ENCODE measurements at places on chromosomes 12 and 14.

GRCh38 chr12:72297666-72298065 lies 25.5 kb downstream of the TRHDE start:
- no peak for DNase-seq

GRCh38 chr12:93181409-93181965 lies 196.2 kb upstream of the NUDT4 start:
- no peak for DNase-seq

GRCh38 chr12:95231190-95231589 lies 13.6 kb downstream of the VEZT start:
- DNase-seq: no peak

- DNase-seq: no peak
Measured at GRCh38 chr12:13052421-13052820, 8.2 kb downstream of the FAM234B start.

- no peak for DNase-seq
Measured at GRCh38 chr12:1776170-1776921, 44.0 kb upstream of the LRTM2 start.

GRCh38 chr12:92927055-92927435 lies 2.0 kb downstream of the EEA1 start:
- no peak for DNase-seq

- no peak for DNase-seq
Measured at GRCh38 chr12:92988622-92989130, 59.6 kb upstream of the EEA1 start.

DNA sequence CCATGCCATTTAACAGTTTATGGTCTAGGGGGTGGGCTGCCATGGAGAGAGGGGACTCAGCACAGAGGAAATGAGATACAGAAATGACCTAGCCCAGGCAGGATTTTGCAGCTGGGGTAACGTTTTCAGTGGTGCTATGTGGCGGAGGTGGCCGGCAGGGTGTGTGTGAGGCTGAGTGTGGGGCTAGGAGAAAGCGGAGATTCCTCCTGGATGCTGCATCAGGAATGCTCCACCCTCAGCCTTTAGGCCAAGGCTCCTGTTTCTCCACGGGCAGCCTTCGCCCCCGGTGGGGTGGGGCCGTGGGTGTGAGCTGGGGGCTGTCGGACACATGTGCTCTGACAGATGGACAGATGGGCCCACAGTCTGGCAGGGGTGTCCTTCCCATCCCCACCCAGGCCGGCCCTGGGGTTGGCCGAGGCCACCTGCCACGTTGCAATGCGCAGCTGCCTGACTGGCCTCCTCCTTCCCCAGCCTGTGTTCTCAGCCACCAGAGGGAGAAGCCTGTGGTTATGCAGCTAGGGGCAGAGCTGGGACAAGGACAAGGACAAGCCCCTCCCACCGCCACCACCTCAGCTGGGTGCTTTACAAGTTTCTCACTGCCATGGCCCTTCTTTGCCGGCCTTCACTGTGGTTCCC lies 44.3 kb downstream of the TEAD4 start:
- DNase-seq: no peak

GRCh38 chr14:72774141-72774540 lies 119.8 kb downstream of the DPF3 start:
- no peak for DNase-seq

GRCh38 chr12:8912914-8913313 lies 1.4 kb upstream of the PHC1 start:
- DNase-seq: no peak

GRCh38 chr14:28163233-28163632 lies 603.4 kb upstream of the FOXG1 start:
- no peak for DNase-seq

DNA sequence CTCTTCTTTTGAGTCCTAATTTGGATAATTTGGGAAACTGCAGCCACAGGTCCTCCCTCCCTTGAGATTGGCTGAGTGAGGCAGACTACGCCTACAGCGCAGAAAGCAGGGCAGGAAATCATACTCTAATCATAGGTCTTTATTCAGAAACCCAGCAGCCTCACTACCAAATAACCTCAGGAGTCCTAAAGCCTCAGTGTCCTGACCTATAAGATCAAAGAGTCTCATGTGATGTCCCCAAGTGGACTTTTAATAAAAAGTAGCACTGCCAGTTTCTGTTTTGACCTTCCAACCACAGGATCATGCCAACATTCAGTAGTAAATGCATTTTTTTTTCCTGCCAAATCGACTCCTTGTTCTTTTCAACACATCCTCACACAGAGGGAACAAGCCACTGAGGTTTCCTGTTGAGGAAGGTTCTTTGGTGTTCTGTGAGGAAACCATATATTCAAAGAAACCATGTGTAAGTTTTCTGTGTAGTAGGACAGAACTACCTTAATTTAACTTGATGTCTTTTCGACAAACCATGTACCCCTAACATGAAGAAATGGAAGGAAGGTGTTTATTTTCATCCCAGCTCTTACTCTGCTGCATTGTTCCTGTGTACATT lies 72.2 kb downstream of the VCPKMT start:
- no peak for DNase-seq

DNA sequence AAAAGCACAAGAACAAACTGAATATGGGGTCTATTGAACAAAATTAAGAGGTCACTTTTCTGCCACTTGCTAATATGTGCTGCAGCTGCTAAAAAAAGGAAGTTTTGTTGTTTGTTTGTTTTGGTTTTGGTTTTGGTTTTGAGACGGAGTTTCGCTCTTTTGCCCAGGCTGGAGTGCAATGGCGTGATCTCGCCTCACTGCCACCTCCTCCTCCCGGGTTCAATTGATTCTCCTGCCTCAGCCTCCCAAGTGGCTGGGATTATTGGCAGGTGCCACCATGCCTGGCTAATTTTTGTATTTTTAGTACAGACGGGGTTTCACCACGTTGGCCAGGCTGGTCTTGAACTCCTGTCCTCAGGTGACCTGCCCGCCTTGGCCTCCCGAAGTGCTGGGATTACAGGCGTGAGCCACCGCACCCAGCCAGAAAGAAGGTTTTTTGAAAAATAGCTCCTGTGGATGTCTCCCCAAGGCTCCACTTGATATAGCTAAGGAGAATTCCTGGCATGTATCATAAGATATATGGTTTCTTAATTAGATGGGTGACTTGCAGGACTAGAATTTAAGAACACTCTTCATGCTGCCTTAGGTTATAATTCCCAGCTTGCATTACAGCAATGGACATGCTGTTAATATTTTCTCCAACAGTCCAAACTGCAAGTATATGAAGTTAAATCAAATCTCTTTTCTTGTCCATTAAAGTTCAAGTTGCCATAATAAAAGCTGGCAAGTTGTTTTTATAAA lies 237.6 kb upstream of the AMIGO2 start:
- no peak for DNase-seq

DNA sequence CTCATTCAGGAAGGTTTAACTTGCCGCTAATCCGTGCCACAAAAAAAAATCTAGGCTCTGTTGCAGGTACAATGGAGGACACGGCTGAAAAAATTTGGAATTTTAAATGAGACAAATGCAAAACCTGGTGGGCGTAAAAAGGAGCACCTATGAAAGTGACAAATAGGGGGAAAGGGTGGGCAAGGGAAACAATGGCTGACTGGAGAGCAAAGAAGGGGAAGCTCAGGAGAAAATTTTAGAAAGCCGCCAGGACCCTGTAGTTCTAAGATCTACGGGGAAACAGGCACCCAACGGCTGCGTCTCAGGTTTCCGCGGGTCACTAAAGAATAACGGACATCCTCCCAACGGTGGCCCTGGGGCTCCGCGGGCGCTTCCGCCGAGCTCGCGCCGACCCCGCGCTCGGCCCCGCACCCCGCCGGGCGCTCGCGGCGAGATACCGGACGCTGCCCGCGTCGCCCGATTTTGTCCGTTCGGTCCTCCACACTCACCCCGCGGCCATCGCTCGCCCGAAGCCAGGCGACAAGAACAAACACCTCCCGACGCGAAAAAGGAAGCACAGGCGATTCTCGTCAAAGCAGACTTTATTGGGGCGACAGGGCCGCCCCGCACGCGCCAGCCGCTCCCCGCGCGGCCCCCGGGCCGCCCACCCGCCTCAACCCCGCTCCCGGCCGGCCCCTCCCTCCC lies 1.1 kb upstream of the YY1 start:
- DNase-seq: no peak

DNA sequence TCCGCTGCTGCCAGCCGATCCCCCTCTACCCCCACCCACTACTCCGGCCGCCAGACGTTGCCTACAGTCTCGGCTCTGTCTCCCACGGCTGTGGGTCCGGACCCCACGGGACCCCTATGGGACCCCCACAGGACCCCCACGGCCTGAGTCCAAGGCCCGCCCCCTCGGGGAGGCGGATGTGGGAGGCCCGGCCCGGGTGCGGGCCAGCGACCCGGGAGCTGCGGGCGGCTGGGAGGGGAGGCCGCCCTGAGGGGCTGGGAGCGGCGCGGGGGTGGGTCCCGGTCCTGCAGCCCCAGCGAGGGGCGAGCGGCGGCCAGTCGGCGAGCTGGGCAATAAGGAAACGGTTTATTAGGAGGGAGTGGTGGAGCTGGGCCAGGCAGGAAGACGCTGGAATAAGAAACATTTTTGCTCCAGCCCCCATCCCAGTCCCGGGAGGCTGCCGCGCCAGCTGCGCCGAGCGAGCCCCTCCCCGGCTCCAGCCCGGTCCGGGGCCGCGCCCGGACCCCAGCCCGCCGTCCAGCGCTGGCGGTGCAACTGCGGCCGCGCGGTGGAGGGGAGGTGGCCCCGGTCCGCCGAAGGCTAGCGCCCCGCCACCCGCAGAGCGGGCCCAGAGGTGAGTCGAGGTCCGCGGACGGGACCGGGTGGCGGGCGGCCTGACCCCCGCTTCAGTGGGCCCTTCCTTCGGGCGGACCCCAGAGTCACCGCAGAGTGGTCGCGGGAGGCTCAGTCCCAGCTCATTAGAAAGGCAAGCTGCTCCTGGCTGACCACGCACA lies at the start of gene ACVRL1:
TSS of gene ACVRL1 (plus strand) at position 422 of the 773 bp plus-strand sequence. CDS start 4,971 bp downstream, outside the sequence.
- DNase-seq: no peak

DNA sequence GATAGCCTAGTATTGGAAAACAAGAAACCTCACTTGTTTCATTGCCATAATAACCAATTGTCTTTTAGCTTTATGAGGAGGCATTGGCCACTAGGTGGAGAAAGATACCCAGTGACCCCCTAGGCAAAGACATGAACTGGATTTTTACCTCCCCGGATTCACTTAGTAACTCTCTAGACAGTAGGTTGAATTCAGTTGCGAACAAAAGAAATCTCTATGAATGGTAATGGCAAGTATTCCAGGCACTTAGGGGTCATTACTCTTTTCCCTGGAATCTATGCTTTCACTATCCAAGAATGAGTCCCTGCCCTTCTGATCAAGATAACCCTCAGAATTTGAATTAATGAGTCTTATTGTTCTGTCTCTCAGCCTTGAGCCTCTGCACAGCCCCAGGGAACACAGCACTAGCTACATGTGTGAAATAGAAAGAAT lies 29.5 kb upstream of the RHOJ start:
- DNase-seq: no peak

- DNase-seq: no peak
Measured at GRCh38 chr14:62908506-62908905, 136.8 kb downstream of the KCNH5 start.

DNA sequence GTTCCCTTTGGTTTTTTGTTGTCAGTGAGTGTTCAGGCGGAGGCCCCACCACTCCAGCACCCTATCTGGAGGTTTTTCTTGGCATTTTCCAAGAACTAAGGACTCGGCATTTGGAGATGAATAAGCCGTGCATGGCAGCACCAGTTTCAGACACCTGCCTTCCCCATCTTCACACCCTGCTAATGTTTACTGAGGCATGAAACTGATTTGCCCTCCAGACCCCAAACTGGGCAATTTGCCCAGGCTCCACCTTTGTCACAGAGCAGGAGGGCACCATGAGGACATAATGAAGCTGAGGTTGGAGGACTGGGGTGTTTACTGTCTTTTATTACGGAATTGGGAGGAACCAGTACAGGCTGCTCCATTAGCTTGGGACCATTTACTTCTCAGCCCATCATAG lies 113.4 kb downstream of the LGMN start:
- DNase-seq: no peak

DNA sequence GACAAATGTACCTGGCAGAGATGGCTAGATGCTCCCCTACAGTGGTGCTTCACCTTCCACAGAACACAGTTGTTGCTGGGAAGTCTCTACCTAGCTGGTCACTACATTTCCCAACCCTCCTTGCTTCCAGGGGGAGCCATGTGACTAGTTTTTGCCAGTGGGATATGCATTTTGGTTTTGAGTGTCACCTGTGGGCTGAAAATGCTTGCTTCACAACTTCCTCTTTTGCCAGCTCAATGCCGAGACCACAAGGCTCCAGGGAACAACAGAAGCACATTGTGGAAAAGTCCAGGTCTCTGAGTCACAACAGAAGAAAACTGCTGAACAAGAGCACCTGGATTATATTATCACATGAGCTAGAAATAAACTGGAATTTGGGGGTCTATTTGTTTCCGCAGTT lies 48.5 kb upstream of the ARHGAP5 start:
- DNase-seq: no peak
